ENCODE measurements at places on chromosomes 6 and 20. TPM values are rescaled to one million over a fixed set of nuclear protein-coding genes. Genes with fewer than 3 reads are reported as not detected.

Gene RFX6
- total RNA-seq: not detected

Gene FAM83C
- total RNA-seq: not detected

Gene LINC00237
- 0.45 TPM for total RNA-seq

Gene LTA
- total RNA-seq: not detected

Gene SPEF1
- total RNA-seq: 1.00 TPM

Gene MROH8
- total RNA-seq: 4.2 TPM

Gene MEP1A
- total RNA-seq: 0.09 TPM

Gene SNAP25
- 79.8 TPM for total RNA-seq

Gene HMGCLL1
- total RNA-seq: 35.2 TPM

Gene THBS2
- total RNA-seq: 5.8 TPM

Gene ADAM33
- total RNA-seq: 6.3 TPM

Gene ARMC12
- total RNA-seq: 0.54 TPM

Gene GRM4
- 28.3 TPM for total RNA-seq

Gene LCA5
- total RNA-seq: 14.3 TPM

Gene POPDC3
- total RNA-seq: 0.27 TPM

Gene OVOL2
- not detected for total RNA-seq

Gene PI16
- 0.73 TPM for total RNA-seq

Gene HLA-DRB5
- total RNA-seq: not detected

Gene ZNF334
- 30.8 TPM for total RNA-seq

Gene MUC22
- total RNA-seq: not detected

Data from cerebellum (tissue), 4 donors.